GM19239 (cell line): ENCODE measurements at places on chromosomes 3 and 15.

GRCh38 chr3:66047311-66048050, 8.8 kb upstream of the MAGI1 start:
- no peak for DNase-seq

GRCh38 chr3:48437812-48438211, 2.1 kb downstream of the CCDC51 start:
- DNase-seq, result no peak

DNA sequence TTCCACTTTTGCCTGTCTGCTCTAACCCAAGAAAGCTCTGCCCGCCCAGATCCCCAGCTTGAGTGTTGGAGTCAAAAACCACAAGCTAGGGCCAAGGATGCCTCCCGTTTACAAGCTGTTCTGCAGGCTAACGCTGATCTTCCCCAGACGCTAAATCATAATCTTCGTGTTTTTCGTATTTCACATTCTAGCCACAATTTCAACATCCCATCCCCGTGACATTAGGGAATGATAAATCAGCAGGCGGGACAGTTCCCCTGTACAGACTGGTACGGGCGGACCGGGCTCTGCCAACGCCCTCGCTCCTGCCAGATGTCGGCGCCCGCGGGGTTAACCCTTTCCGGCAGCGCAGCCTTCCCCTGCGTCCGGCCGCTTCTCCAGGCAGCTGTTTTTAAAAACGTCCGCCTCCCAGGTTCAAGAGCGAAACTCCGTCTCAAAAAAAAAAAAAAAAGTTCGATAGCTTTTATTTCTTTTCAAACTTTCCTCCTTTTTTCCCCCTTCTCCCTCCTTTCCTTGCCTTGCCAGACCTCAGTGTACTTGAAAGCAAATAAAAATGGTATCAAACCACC, 81.0 kb upstream of the BNC1 start:
- no peak for DNase-seq

- no peak for DNase-seq
Observed at GRCh38 chr3:32316976-32317375, 74.7 kb upstream of the CMTM7 start.

DNA sequence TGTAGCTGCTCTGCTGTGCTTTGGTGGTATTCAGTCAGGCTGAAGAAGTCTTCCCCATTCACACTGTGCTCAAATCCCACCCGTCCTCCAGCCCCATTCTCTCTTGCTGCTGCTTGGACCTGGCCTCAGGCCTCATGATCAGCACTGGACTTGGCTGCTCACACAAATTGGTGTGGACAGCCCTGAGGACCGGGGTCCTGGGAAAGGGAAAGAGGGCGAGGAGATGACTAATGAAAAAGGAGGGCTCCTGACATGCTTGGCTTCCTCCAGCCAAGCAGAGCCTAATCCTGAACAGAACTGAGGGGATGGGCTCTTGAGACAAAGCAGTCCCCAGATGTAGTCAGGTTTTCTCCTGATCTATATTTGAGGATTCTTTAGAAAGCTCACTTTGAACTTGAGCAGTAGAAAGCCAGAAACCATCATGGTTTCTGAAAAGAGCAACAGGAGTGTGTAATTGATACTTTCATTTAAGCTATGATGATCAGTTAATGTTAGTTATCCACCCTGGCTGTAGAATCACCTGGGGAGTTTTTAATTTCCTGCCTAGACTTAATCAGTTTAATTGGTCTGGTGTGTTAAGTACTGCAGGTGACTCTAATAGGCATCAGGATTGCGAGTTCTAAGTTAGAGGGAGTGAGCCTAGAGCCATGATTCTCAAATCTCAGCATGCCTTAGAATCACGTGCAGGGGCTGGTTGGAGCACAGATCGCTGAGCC, 79.4 kb upstream of the THBS1 start:
- DNase-seq, result no peak

GRCh38 chr3:185788292-185788691, 36.5 kb downstream of the IGF2BP2 start:
- no peak for DNase-seq

- DNase-seq, result no peak
Observed at GRCh38 chr3:87873136-87873535, 185.7 kb downstream of the CGGBP1 start.

DNA sequence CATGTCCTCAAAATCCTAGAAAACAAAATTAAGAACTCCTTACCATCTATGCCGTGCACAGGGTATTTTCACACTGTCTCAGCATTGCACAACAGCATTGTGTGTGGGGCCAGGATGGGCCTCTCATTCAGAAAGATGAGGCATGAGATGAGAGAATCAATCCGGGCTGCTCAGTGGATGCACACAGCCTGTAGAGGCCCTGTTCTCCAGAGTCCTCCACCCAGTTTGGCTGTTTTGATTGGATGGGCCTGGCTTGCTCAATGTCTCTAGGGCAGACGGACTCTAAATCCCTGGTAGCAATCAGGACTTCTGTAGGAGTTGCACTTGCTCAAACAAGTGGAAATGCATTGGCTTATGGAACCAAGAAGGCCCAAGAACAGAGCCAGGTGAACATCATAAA, 20.2 kb upstream of the CPNE9 start:
- no peak for DNase-seq

DNA sequence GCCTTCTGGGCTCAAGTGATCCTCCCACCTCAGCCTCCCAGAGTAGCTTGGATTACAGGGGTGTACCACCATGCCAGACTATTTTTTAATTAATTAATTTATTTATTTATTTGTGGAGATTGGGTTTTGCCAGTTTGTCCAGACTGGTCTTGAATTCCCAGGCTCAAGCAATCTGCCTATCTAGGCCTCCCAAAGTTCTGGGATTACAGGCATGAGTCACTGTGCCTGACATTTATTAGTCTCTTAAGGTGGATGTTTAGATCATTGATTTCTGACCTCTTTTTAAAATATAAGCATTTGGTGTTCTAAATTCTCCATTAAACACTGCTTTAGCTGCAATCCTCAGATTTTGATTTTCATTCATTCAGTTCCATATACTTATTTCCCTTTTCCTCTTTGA, 15.6 kb downstream of the FBXW12 start:
- no peak for DNase-seq

DNA sequence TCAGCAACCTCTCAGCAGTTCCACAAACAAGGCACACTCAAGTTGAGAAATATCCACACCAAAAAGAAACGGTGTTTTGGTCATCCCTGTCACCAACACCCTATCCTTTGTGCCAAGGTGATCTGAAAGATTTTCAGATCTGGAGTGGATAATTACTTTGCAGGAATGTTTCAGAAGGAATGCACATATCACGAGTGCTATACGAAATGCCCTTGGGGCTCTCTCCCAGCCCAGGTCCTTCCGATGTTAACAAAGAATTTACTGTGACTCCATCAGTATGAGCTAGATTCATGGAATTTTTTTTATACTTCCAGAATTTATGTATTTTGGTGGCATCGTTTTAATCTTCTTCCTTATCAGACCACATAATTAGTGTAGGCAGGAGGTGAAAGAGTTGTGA, 105.0 kb downstream of the GRM7 start:
- DNase-seq, result no peak

- DNase-seq, result no peak
Observed at GRCh38 chr15:55281517-55282228, 7.9 kb downstream of the RAB27A start.

DNA sequence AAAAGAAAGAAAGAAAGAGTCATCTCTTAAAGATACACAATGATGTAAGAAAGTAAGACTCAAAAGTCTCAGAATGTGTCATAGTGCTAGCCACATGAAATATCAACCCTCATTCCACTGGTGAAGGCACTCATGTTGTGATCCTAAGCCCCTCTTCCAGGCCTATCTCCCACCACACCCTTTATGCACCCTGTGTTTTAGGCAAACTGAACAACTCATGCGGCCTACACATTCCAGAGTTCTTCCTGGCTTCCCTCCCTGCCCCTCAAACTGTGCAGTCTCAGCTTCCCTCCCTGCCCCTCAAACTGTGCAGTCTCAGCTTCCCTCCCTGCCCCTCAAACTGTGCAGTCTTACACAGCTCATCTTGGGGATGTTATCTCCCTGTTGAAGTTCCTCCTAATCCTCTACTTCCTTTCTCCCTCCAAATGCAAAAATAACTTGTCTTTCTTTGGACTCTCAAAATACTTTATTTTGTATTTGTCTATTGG, 69.0 kb upstream of the FNDC3B start:
- DNase-seq, result no peak

DNA sequence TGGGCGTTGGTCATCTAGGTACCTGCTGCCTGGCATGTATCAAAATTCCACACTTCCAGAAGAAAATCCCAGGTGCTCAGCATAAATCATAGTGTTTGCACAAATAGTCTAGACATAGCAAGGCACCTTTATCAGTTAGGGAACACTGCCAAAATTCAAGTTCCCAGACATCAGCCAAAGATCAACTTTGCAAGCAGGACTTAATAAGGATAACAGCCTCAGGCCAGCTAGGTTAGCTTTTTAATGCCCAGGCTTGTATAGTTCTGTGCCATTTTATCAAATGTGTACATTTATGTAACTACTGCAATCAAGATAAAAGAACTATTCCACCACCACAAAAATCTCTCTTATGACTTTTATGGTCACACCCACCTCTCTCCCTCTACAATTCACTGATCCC, 30.7 kb downstream of the DZIP3 start:
- DNase-seq, result no peak

DNA sequence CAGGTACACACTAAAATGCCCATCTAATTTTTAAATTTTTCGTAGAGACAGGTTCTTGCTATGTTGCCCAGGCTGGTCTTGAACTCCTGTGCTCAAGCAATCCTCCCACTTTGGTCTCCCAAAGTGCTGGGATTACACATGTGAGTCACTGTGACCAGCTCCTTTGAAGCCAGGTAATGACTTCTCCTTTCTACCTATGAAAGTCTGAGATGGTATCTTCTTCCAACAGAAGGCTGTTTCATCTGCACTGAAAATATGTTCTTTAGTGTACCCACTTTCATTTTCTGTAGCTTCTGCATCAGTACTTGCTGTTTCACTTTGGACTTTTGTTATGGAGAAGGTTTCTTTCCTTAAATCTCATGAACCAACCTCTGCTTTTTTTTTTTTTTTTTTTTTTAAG, 8.8 kb downstream of the OIP5 start:
- DNase-seq, result peak; percentile 32

GRCh38 chr3:80190051-80190450, 422.3 kb upstream of the ROBO1 start:
- no peak for DNase-seq

GRCh38 chr15:58309963-58310928, 121.5 kb upstream of the LIPC start:
- no peak for DNase-seq

DNA sequence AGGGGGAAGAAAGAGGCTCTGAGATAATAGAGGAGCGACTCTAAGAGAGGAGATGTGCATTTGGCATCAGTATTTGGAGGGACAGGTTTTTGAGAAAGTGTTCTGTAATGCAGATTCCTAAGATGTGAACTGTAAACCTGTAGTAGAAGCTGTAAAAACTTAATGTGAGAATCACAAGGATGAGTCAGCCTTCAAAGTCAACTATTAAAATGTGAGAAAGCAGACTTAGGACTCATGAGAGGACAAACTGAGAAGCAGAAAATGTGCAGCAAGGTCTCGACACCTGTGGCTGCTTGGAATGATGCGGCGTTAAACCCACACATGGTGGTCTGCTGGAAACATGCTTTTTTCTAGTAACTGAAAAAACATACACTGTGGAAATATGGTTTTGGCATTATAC, 36.0 kb downstream of the USP13 start:
- no peak for DNase-seq

- DNase-seq, result no peak
Observed at GRCh38 chr3:114745322-114746240, 401.5 kb downstream of the ZBTB20 start.

- DNase-seq, result no peak
Observed at GRCh38 chr3:69737392-69737791, 1.9 kb upstream of the MITF start.

- no peak for DNase-seq
Observed at GRCh38 chr3:121330118-121330517, 215.7 kb downstream of the POLQ start.

DNA sequence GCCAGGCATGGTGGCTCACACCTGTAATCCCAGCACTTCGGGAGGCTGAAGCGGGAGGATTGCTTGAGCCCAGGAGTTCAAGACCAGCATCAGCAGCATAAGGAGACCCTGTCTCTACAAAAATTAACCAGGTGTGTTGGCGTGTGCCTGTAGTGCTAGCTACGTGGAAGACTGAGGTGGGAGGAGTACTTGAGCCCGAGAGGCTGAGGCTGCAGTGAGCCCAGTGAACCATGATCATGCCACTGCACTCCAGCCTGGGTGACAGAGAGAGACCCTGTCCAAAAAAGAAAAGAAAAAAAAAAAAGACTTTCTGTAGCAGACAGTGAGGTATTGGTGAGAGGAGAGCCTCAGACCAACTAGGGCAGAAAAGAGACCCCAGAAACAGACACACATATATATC, 263.8 kb downstream of the XXYLT1 start:
- DNase-seq, result no peak

GRCh38 chr3:71498543-71498942, 85.0 kb downstream of the FOXP1 start:
- no peak for DNase-seq

- DNase-seq, result no peak
Observed at GRCh38 chr3:155727836-155728235, 17.0 kb downstream of the PLCH1 start.

- no peak for DNase-seq
Observed at GRCh38 chr15:101276501-101277037, 716 bp downstream of the SELENOS start.

GRCh38 chr3:11770477-11771391, 76.0 kb downstream of the TAMM41 start:
- DNase-seq, result peak; percentile 85

DNA sequence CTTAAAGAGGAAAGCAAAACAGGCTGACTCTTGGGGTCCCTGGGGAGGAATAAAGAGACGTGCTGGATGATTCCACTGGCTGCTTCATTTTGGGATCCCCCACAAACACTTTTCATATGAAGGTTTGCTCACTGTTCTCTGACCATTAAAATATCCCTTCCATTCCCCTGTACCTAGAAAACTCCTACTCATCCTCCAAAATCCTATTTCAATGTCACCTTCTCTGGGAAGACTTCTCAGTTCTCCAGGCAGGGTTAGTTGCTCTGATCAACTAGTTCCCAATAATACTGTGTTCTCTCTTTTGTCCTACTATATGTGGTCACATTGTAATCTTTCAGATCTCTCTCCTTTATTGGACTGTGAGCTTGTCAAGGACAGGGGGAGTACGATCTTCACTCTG, 19.0 kb downstream of the LARP6 start:
- no peak for DNase-seq

DNA sequence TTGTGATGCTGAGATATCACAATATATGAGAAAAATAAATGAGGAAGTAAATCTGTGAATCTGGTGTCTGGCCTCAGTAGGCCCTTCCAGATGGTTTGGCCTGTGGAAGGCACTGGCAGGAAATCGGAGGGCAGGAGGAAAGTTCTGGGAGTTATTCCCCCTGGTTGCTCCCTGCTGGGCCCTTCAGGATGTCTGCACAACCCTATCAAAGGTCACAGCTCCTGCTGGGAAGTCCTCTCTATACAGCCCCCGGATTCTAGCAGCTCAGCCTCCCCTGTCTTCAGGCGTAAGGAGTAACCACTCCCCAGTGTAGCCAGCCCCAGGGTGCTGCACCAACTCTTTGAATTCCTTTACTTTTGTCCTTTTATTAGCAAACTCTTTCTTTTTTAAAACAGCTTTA, 56.2 kb downstream of the WNT7A start:
- no peak for DNase-seq

- no peak for DNase-seq
Observed at GRCh38 chr15:65571971-65572370, 39.0 kb downstream of the INTS14 start.

GRCh38 chr3:43266451-43266850, 19.9 kb upstream of the SNRK start:
- DNase-seq, result no peak
